ENCODE measurements at places on chromosomes 11 and 22.

GRCh38 chr11:44955015-44955738 lies 4.5 kb upstream of the TP53I11 start:
- no peak for DNase-seq

DNA sequence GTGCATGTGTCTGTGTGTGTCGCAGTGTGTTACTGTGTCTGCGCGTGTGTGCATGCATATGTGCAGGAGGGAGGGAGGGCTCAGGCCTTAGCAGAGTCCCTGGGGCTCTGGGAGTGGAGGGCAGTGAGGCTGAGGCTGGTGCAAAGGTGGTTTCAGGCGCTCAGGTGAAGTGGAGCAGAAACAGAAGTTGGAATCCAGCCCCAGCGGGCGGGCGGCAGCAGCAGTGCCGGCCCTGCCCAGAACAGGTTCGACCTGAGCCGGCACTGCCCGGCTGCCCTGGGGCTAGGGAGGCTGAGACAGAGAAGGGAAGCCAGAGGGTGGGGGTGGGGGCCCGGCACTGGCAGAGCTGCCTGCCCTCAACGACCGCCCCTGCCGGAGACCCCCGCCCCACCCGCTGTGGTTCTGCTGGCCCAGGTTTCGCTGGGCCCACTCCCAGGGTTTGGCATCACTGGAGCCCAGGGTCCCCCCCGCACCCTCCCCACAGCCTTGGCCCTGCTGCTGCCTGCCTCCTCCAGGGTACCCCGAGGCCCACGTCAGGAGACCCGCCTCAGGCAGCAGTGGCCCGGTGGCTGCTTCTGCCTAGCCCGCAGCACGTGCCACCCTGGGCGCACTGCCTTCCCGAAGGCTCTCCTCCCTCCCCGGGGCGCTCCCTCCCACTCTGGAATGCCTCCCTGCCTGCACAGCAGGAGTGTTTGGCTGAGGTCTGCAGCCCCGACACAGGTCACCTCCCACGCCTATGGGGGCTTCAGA lies 13.3 kb downstream of the ASCL2 start:
- no peak for DNase-seq

DNA sequence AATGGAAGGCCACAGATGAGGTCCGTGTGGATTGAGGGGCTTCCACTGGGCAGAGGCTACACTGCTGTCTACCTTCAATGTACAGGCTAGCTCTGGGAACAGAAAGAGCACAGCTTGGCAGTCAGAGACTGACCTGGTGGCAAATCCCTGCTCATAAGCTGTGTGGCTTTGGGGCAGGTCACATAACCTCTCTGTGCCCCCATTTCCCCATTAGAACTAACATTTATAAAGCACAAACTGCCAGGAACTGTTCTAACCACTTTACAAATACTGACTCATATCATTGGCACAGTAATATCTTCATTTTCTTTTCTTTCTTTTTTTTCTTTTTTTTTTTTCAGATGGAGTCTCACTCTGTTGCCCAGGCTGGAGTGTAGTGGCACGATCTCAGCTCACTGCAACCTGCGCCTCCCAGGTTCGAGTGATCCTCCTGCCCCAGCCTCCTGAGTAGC lies 3.1 kb downstream of the FOSL1 start:
- no peak for DNase-seq

DNA sequence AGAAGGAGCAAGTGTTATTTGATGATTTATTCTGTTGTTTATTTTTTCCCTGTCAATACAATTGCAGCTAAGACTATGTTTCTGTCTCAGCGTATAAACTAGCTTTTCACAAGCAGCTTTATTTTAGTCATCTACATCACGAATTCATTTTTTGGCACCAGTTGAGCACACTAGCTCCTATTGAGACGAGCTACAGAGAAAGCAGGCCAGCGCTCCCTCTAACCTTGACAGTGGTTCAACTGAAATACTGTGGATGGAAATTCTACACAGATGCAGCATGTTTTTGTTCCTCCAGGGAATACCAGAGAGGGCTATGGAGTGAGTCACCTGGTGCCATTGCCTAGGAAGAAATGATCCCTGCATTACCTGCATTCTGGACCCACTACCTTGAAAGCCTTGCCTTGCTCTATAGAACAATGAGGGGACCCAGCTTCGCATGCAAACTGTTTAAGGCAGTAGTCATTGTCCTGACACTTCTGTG lies 108.2 kb upstream of the ARHGAP42 start:
- no peak for DNase-seq

DNA sequence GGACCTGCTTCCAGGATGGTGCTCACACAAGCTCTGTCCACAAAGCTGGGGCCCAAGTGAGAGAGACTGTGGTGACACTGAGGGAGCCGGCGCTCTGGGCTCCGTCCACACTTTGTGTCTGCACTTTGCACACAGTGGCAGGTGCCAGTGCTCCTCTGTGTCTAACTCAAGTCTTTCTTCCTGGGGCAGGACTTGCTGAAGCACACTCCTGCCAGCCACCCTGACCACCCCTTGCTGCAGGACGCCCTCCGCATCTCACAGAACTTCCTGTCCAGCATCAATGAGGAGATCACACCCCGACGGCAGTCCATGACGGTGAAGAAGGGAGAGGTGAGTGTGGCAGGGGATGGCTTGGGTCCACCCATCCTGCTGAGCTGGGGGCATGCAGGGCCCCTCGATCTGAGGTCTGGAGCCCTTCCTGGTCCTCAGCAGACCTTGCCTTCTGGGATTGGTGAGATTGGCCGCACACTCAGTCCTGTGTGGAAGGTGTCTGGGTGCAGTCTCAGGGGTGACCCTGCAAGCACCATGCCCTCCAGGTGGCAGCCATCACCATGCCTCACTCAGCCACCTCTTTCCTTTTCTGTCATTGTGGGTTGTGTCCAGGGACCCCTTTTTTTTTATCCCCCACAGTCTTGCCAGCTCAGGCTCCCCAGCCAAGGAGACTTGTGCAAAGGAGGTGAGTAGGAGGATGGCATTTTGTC lies 93.3 kb downstream of the BCR start:
- no peak for DNase-seq

DNA sequence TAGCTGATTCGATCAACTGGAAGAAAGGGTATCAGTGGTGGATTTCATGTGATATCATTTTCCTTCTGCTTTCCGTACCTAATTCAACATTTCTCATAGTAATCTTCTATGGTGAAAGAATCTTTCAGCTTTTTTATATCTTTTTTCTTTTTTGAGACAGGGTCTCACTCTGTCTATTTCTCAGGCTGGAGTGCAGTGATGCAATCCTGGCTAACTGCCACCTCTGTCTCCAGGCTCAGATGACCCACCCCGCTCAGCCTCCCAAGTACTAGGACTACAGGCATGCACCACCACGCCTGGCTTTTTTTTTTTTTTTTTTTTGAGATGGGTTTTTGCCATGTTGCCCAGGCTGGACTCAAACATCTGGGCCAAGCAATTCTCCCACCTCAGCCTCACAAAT lies 18.6 kb upstream of the CHORDC1 start:
- no peak for DNase-seq

DNA sequence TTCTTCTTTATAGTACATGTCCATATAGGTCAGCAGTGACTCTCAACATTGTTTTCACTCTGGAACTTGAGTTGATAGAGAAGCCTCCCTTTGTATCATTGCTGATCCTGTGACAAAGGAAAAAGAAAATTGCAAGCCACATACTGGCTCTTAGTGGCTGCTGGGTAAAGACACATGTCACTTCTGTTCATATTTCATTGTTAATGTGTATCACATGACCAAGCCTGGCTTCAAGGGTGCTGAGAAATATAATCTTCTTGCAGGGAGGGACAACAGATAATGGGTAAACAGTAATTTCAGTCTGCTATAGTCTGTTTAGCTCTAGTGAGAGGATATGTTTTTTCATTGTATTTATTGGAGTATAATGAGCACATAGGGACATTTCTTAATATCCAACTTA lies 173.3 kb downstream of the PGR start:
- DNase-seq: no peak

- DNase-seq: no peak
These were observed 6.5 kb downstream of the HMBS start for GRCh38 chr11:119091178-119091577.

DNA sequence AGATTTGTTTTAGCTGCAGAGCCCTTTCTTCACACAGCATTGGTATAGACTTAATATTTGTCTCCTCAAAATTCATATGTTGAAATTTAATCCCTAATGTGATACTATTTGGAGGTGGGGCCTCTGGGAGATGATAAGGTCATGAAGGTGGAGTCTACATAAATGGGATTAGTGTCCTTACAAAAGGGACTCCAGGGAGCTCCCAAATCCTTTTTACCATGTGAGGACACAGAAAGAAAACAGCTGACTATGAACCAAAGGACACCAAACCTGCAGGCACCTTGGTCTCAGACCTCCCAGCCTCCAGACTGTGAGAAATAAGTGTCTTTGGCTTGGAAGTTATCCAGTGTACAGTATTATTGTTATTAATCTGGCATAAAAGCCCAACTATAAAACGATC lies 10.2 kb downstream of the SLC35F2 start:
- no peak for DNase-seq

- no peak for DNase-seq
These were observed 161.5 kb downstream of the CACNA1I start for GRCh38 chr22:39731881-39732555.

Data from activated naive CD4-positive, alpha-beta T cell treated with anti-CD3 and anti-CD28 coated beads, Interleukin-2, amount 50 U/mL, for 16 hours (primary cell).